Activated gamma-delta T cell treated with Interleukin-2 at 50 U/mL for 16 hours (primary cell): ENCODE measurements at places on chromosomes 12 and 14.

DNA sequence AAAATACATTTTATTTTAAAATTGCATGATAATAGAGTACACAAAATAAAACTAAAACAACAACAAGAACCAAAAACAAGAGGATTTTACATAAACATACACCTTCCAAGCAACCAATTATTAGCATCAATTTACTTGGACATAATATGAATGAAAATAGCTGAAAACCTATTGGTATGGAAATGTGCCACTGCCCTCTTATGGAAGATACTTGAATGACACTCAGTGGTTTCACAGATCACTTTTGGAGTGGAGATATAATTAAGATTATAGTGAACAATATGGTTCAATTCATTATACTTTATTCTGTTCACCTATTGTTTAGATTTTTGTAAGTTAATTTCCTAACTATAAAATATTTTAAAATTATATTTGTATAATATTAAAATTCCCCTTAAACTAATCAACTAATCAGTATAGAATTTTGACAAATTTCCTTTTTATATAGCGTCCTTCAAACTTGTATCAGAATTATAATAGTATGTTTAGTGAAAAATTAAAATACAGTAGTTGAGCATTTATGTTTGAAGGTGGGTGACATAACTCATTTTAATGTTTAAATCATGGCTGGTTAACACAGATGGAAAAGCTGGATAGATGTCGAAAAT, 70.1 kb downstream of the SLC6A15 start:
- DNase-seq = no peak

DNA sequence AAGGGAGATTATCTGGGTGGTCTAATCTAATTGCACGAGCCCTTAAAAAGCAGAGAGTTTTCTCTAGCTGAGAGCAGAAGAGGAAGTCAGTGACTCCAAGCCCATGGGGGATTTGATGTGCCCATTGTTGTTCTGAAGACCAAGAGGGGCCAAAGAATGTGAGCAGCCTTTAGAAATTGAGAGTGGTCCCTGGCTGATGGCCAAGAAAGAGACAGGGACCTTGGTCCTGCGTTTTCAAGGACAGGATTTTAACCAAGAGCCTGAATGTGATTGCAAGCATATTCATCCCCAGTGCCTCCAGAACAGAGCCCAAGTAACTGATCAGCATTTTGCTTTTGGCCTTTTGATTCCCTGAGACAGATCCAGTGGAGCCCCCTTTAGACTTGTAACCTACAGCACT, 1353.9 kb downstream of the AACS start:
- DNase-seq = no peak

- DNase-seq = no peak
These were observed 3.3 kb downstream of the SDR39U1 start for GRCh38 chr14:24439257-24439656.

GRCh38 chr12:122423258-122424165, 1.0 kb upstream of the CLIP1 start:
- DNase-seq = no peak

DNA sequence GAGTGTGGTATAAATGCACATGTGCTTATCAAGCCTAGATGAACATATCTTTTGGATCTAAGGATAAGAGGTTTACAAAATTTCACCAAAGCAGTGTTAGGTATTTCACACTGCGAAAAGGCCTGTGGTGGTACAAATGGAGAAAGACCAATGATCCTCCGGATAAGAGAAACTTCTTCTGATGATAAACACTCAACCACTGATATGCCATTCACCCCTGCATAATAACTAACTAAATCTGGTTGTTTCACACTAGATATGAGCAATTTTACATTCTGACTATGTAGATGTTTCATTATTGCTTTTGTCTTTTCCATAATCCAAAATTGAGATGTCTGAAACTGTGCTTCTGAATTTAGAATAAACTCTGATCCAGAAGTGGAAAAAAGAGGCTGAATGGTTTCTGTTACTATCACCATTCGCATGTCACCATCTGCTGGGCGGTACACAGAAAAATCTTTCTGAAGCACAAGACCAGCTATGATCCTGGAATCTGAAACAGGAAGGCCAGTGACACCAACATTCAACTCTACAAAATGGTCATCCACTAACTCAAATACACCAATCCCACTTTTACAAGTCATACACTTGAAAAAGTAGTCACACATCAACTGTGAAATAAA, 1.3 kb downstream of the BBS10 start:
- no peak for DNase-seq

DNA sequence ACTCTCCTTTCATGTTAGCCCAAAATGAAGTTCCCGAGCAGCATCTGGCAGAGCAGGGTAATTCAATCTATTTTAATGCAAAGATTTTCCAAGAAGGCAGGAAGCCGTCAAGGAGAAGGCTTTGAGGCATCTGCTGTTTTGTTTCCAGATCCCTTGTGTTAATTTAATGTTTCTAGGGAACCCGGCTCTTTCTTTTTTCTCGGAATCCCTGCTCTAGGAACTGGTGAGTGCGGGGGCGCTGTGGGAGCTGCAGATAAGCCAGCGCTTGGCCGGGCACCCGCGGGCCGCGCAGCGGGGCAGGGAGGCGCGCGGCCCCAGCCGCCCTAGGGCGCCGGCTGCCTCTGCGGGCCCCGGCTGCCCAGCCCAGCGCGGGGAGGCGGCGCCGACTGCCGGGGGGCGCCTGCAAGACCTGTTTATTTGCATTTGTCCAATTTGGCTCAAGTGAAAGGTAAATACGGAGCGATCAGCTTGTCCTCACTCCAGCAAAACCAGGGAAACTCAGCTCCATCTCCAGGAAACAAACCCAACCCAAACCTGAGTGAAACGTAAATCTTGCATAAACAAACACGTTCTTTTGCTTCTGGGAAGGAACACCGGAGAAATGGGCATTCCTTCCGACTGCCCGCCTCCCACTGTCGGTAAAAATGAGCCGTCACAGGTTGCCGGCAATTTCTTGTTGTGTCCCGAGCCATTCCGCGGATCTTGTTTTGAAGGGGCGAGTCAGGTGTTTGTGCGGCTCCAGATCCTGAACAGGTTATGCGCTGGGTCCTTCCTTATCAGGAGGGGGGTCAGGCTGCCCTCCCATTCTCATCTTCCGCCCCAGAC, 65.1 kb downstream of the CRADD start:
- DNase-seq = peak; percentile 17

- no peak for DNase-seq
These were observed 49.2 kb downstream of the PSMA6 start for GRCh38 chr14:35341454-35341750.

- no peak for DNase-seq
These were observed 116.9 kb upstream of the MAP1LC3B2 start for GRCh38 chr12:116442304-116442703.

DNA sequence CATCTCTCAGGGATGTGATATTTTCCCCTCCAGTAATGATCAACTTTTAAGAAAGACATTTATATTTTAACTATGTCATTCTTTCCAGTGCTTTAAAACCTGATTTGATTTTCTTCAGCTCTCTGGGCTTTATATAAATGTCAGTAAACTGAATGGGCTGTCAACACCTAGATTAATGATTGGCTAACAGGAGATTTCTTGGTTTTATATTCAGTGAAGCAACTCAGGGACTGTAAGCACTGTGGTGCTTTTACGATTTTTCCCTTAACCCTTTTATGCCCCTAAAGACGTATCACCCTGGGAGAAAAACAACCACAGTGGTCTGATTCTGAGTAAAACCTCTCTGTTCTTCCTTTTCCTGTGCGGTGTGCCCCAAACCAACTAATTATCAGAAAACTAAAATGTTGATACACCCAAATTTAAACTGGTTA, 38.0 kb downstream of the PTGER2 start:
- peak; percentile 10 for DNase-seq

DNA sequence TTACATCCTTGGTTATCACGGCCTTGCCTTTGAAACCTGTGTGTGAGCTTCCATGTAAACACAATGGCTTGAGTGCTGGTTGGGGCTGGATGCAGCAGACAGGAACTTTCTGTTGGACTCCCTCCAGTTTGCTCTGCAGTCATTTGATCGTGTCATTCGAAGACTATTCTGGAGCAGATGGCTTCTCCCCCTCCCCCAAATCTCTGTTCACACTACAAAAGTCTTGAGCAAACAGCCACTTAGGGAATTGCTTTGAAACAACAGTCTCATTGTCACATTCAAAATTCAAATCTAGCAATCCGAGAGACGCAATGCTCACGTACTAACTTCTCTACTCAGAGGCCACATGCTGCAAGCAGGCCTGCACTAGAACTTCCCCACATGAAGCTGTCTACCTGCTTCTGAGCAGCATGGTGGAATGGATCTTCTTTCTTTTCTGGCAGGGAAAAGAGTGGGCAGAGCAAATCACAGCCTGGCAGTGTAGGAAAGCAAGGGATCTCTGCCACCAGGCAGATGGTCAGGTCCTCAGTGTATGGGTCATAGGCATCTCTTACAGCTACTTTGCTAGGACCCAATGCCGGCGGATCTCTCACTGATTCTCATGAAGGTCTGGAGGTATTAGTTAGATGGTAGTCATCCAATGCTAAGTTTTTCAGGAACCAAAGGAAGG, 214.2 kb downstream of the PPM1H start:
- no peak for DNase-seq

DNA sequence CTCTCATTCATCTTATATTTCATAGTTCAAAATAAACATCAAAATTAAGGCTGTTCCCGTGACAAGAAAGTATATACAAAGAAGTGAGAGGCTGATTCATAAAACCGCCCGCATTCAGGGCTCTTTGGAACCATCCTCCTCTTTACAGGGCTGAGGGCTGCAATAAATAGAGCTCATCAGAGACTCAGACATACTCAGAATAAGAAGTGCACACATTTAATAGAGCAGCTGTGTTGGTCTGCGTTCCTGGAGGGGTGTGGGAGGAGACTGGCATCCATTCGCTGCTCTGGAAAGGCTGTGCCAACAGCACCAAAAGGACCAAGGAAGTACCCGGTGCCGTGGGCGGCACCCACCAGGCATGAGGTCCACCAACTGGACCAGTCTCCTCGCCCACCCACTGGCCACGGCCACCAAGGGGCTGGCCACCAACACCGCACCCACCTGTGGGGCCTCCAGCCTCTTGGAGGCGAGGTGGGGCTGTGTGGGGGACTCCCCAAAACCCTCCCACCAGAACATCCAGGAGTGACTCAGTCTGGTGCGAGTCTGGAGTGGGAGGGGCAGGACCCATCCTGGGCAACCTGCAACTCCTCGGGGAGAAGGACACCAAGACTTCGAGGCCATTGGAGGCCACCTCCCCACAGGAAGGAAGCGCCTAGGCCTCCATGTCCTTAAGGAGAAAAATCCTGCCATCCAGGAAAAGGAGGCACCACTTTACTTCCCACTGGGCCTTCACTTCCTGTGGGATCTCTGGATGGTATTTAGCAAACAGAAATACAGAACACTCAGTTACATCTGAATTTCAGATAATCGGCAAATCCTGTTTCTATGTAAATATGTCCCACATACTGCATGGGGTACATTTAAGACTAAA, 32.7 kb downstream of the VCPKMT start:
- DNase-seq = peak; percentile 28

- DNase-seq = no peak
These were observed 72.0 kb upstream of the SEL1L start for GRCh38 chr14:81605660-81606059.

DNA sequence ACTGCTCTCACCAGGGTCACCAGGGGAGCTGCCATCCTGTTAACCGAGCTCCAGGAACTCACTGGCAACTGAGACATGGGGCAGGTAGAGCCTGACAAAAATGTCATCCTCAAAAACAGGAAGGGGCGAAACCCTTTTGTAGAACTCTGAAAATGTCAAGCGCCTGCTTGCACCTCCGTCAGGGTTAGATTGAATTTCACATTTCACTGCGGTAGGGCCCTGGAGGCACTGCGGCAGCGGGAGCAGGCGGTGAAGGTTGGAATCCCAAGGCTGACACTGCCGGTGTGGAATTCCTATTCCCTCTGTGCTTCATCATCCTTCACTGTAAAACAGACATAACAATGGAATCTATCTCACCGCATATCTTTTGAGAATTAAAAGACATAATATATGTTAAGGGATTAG, 142.8 kb upstream of the TMCC3 start:
- no peak for DNase-seq

DNA sequence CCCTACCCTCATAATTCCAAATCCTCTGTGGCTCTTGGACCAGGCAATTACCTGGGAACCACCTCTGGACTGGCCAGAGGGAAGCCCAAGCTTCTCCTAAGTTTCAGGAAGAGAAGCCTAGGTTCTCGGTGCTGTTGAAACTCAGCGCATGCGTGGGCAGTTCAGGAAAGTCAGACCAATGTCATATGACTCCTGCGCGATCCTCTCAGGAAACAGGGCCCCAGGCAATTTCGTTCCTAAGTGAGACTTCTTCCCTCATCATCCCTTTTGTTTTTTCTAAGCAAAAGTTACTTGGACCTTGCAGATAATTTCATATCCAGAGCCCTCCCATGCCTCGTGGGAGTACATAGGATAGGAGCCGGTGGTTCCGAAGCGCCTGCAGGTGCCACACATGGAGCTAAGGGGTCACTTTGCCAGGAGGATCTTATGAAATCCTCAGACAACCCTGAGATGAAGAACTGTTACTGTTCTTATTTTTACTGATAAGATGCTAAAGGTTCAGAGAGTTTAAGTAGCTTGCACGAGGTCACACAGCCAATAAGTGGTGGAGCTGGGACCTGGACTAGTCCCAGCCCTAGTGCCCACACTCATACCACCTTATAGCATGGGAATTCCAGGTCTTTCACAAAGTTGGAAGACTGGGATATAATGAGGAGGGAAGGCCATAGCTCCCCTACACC, 168.2 kb downstream of the ZFP36L1 start:
- no peak for DNase-seq

DNA sequence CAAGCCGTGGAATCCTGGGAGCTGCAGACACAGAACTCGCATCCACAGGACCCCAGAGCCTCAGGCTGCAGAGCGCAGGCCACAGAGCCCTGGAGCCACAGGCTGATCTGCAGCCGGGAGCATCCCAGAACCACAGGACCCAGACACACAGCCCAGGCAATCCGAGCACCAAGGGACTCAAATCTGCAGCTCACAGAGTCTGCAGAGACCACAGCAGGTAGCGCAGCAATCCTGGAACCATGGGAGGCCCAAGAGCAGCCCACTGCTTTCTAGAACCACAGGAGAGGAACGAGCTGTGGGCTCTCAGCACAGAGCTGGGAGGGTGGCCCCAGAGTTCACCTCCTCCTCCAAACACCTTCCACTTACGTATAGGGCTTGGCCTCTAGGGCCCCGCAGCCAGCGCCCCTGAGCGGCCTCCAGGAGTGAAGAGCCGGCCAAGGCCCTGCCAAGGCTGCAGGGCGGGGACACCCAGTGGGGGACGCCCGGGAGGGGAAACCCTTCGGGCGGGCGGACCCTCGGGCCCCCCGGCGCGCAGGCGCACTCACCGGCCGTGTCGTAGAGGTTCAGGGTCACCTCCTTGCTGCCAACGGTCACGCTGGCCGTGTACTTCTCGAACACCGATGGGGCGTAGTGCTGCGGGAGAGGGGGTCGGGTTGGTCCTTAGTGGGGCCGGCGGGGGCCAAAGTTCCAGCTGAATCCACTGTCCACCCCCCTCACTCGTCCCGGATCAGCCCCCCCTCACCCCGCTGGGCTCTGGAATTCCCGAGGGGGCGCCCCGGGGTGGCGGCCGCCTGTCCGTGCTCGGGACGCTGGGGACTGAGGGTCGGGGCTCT, 665 bp downstream of the RHOF start:
- peak; percentile 58 for DNase-seq

DNA sequence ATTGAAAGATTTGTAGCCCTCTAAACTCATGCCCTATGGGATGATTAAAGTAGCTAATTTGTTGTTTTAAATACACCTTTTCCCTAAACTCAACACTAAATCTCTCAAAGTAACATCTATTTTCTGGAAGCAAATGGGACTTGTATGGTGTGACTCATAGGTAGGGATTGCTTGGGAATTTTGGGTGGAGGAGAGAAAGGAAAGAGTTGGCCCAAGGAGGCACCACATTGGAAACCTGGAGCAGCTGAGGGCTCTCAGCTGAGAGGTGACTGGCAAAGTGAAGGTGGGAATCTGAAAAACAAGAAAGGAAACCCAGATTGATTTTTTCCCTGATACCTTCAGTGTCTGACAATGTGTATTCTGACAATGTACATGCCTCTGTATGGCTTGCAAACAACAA, 114.8 kb upstream of the PRICKLE1 start:
- DNase-seq = no peak
